Ureter (tissue), 1 donor: ENCODE measurements at places on chromosomes 6 and 20.

DNA sequence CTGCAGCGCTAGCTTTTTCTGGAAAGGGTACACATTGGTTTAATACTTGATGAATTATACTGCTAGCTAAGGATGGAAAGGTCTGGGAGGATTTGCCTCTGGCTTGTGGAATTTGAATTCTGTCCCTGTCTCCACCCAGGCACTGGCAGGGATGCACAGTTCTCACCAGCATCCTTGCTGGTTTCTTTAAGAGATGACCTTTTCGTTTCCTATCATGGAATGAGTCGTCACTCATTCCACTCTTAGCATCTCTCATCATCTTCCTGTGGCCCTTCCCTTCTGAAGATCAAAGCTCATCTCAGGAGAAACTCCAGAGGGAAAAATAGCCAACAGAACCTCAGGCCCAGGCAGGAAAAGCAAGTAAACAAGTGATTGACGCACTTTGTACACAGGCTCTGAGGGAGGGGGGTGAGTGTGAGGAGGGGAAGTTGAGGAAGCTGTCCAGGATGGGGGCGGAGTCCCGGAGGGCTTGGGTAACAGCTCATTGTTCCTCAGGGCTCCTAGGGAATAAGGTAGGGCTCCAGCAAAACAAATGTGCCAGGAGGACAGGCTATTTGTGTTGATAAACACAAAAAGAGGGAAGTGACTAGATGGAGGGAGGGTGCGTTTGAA lies 25.7 kb upstream of the SAYSD1 start:
- no peak for DNase-seq

- no peak for DNase-seq
These were observed 54.6 kb upstream of the PIM1 start for GRCh38 chr6:37115236-37115895.

- peak; percentile 55 for DNase-seq
These were observed 9.5 kb upstream of the PAQR8 start for GRCh38 chr6:52352239-52353018.

GRCh38 chr20:25045343-25045712 lies 12.6 kb downstream of the ACSS1 start:
- DNase-seq = no peak

GRCh38 chr6:166957805-166958076 lies 1.4 kb upstream of the RNASET2 start:
- no peak for DNase-seq

DNA sequence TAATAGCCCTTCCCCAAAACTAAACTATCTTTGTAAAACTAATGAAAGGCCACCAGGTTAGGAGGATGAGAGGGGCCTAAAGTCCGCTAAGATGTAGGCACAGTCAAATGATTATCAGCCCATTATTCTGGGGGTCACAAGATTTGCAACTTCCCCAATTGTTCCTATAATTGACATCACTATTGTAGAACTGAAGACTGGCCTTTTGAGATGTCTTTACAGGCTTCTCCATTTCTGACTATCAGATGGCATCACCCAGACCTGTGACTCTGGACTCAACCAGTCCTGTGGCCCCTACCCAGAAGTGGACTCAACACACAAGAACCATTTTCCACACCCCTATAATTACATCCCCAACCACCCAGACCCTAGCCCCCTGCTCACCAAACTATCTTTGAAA lies 61.5 kb upstream of the MAP7 start:
- DNase-seq = no peak

GRCh38 chr20:40980106-40980827 lies 48.4 kb upstream of the TOP1 start:
- no peak for DNase-seq

DNA sequence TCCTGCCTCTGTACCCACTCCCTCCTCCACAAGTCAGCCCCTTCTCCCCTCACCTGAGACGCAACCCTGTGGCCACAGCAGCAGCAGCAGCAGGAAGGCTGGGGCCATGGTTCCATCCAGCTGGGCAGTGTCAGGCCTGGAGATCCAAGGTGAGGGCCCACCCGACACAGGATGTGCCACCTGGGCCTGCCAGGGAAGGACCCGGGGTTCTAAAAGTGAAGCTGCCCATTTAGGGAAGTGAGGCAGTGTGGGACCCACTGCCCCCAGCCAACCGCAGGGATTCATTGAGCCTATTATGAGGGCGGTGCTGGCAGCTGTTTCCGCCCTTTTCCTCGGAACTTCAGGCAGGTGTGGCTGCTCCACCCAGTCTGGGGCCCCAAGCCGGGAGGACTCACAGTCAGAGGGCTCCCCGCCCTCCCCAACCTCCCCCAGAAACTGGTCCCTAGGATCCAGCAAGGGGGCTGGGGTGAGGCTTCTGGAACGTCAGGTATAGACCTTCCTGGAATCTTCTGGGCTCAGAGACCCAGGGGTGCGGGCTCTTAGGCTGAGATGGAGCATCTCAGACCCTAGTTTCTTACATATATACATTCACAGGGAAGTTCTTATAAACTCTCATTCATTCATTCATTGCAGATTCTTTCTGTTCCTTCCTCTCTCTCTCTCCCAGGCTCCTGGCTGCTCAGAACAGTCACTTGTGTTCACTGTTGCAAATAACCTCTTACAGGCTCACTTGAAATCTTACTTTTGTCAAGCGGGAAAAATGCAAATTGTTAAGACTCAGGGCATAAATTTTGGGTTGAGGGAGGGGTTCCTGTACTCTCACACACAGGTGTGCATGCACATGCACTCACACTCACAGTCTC lies at the start of gene TREML2:
Gene TREML2, minus strand, starts transcription at position 249 of the 863 bp plus-strand sequence. Its CDS starts 141 bp downstream, at position 108.
- DNase-seq = no peak

DNA sequence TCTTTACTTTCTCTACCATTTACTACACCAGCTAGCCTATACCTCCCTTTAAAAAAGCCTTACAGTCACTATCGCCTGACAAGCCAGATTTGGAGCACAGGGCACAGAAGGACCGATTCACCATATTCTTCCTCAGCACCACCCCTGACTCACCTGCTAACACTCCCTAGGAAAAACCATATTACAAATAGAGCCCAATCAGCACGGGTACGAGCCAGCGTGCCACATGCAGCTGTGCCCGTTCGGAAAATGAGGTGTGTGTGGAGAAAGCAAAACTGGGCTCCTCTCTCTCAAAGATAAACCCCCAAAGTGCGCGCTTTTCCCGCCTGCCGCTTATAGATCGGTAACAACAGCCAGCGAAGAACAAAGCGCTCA lies 1.2 kb downstream of the SYNCRIP start:
- DNase-seq = peak; percentile 45

- no peak for DNase-seq
These were observed 45.9 kb upstream of the CSE1L start for GRCh38 chr20:48999890-49000870.

DNA sequence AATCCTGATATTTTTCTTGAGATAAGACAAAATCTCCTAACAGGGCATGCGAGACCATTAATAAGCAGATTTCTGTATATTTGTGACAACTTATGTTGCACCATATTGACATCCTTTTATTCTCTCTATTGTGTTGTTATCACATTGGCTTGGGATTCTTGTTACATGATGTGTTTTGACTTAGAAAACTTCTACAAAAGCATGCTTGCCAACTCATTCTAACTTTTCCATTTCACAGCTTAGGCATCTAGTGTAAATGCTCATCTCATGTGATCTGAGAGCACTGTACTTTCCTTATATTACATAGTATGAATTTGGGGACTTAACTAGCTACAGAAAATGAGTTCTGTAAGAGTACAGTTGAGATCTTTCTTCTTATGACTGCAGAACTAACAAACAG lies 1040.7 kb upstream of the ADGRB3 start:
- no peak for DNase-seq

GRCh38 chr6:454148-454991 lies 62.8 kb downstream of the IRF4 start:
- no peak for DNase-seq

DNA sequence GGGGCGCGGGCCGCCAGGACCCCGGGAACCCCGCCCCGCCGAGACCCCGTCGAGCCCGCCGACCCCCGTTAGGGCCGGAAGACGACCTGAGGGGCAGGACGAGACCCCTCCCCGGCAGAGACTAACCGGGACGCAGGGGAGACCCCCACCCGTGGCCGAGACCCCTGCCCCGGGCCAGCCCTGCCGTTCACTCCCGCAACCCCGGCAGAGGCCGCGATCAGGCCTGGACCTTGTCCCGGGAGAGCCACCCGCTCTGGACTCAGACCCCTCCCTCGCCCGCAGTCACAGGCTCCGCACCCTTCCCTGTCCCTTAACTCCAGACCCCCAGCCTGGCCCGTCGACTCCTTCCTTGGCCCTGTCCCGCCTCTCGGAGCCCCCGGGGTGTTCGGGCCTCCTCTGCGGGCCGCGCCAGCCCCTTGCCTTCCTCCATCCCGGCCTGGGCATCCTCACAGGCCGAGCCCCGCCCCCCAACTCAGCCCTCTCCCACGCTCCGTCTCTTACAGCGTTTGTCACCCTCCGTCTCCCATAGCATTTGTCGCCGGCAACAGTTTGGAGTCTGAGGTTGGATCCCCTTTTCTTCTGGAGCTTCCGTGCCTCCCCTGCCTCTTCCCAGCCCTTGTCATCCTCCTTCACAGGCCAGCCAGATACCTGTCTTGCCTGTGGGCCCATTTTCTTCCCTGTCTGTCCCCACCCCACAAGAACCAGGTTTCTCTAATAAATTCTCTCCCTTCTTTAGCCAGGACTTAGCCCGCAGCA lies 569 bp downstream of the TCEA2 start:
- no peak for DNase-seq

- no peak for DNase-seq
These were observed 286.3 kb downstream of the CDH4 start for GRCh38 chr20:61538183-61538942.

DNA sequence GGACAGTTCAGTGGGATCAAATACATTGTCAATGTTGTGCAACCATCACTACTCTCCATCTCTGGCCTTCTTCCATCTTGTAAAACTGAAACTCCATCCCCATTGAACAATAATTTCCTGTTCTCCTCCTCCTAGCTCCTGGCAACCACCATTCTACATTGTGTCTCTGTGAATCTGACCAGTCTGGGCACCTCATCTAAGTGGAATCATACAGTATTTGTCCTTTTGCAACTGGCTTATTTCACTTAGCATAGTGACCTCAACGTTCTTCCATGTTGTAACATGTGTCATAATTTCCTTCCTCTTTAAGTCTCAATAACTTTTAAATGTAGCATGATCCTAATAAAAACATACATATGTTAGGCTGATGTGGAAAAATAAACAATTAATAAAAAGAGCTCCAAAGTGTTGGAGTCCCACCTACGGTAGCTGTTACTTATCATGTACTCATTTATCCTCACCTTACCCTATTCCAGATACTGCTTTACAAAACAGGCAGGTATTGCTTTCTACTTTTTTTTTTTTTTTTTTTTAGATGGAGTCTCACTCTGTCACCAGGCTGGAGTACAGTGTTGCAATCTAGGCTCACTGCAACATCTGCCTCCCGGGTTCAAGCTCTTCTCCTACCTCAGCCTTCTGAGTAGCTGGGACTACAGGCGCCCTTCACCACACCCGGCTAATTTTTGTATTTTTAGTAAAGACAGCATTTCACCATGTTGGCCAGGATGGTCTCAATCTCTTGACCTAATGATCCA lies 91.9 kb downstream of the TNFAIP3 start:
- DNase-seq = no peak

DNA sequence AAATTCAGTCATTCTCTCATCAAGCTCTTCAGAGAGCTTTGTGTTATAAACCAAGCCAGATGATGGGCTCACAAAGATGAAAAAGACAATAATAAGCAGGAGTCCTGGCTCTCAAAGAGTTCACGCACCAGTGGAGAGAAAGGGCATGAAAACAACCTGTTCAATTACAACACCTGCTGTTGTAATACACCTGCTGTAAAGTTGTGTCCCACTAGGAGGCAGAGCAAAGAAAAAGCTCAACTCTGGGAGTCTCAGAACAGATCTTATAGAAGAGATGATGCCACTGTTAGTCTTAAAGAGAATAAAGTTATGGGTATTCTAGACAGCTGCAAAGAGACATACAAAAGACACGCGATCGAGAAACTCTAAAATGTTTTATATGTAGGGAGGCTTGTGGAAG lies 100.6 kb downstream of the DCDC2 start:
- DNase-seq = no peak

- no peak for DNase-seq
These were observed 12.0 kb upstream of the RNGTT start for GRCh38 chr6:88975369-88975768.

- DNase-seq = no peak
These were observed 26.5 kb downstream of the STAU1 start for GRCh38 chr20:49161428-49162152.

GRCh38 chr20:49993301-49993751 lies 10.5 kb downstream of the SNAI1 start:
- no peak for DNase-seq
